ENCODE measurements at places on chromosomes 5 and 9.

GRCh38 chr5:133896873-133897272 is 71.6 kb downstream of the C5orf15 start:
- DNase-seq: no peak

GRCh38 chr5:168837852-168838251 is 258.7 kb upstream of the PANK3 start:
- DNase-seq: no peak

DNA sequence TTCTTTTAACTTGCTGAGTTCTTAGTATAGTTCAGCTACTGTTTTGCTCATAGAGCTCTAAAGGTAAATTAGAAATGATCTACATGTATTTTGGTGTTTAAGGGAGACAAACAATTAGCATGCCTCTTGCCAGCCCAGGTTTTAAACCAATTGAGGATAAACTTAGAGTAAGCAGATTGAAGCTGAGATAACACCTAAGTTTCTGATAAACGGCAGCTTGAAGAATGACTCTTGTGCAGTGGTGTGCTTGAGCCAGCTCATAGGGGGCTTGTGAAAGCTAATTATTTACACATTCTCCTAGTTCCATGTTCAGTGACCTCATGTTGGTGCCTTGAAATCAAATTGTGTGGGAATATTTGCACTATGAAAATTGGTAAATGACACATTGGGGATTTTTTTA is 193.0 kb downstream of the PRR16 start:
- DNase-seq: no peak

- DNase-seq: no peak
Measured at GRCh38 chr5:3780907-3781306, 185.3 kb downstream of the IRX1 start.

- DNase-seq: no peak
Measured at GRCh38 chr9:79284081-79284480, 287.7 kb upstream of the TLE4 start.

- DNase-seq: no peak
Measured at GRCh38 chr9:11023201-11023600, 410.4 kb upstream of the PTPRD start.

GRCh38 chr9:94140791-94141790 is 56.8 kb downstream of the PTPDC1 start:
- DNase-seq: no peak

GRCh38 chr9:124708633-124709291 is 62.3 kb downstream of the NR6A1 start:
- no peak for DNase-seq

GRCh38 chr9:116891424-116891823 is 204.3 kb downstream of the TRIM32 start:
- DNase-seq: no peak

DNA sequence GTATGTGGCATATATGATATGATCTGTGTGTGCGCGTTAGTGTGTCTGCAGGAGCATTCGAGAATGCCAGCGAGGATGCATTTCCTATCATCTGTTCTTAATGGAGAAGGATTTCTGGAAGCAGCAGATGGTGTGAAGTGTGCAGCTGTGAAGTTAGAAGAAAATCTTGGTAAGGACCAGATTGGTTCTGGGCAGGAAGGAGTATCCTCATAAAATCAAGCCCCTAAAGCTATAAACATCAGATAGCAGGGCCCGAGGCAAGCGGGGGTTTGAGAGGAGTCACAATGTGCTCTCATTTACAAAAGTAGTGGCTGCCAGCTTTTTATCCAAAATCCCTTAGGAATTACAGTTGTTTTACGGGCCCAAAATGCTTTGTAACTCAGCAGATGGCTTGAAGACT is 40.0 kb downstream of the DAPK1 start:
- DNase-seq: no peak

DNA sequence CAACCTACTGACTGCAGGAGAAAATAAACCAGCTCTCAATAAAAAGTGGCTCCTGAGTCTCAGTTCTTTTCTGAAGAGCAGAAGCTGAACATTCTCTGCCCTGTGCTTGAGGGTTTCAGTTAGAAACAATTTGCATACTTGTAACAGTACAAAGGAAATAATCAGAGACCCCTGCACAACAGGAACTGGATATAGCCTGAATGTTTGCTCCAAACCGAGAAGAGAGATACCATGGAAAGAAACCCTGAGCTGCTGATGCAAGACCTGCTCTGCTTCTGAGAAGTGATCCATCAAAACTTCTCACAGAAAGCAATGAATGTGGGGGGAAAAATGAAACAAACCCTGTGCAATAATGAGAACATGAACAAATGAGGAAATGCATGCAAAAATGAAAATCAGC is 592.9 kb downstream of the SEMA5A start:
- no peak for DNase-seq

GRCh38 chr9:133425049-133425632 is 3.0 kb downstream of the ADAMTS13 start:
- no peak for DNase-seq

Measured in activated CD4-positive, alpha-beta T cell treated with anti-CD3 and anti-CD28 coated beads, Interleukin-2, Interleukin-4, amounts not matched to agents 100 ng/mL and 50 ng/mL, durations not matched to agents 16 hours and 8 hours (primary cell).